T-cell (primary cell): ENCODE measurements at places on chromosomes 6 and 20.
A peak's percentile ranks its signal among the peaks of the same experiment; 100 is the strongest.

- H3K4me3 ChIP-seq, result no peak overlapping the region
- DNase-seq, result no peak
- no peaks in the 10 kb centered on the region for H3K4me1 ChIP-seq
- no peaks in the 10 kb centered on the region for H3K27me3 ChIP-seq
These were observed 80.1 kb downstream of the GMDS start for GRCh38 chr6:2165286-2165685.

- H3K4me1 ChIP-seq, result no peaks in the 10 kb centered on the region
- H3K4me3 ChIP-seq, result no peak overlapping the region
- H3K27ac ChIP-seq, result no peak overlapping the region
- H3K27me3 ChIP-seq, result no peaks in the 10 kb centered on the region
- DNase-seq, result no peak
- H3K36me3 ChIP-seq, result no peaks in the 10 kb centered on the region
These were observed 95.4 kb upstream of the DEFB112 start for GRCh38 chr6:50145125-50145524.

- H3K4me1 ChIP-seq, result peaks cover 16% of the 10 kb centered on the region
- no peaks in the 10 kb centered on the region for H3K36me3 ChIP-seq
- DNase-seq, result no peak
- no peak overlapping the region for H3K4me3 ChIP-seq
- H3K27me3 ChIP-seq, result no peaks in the 10 kb centered on the region
- H3K27ac ChIP-seq, result no peak overlapping the region
These were observed 296.2 kb downstream of the NRN1 start for GRCh38 chr6:5710516-5710915.

DNA sequence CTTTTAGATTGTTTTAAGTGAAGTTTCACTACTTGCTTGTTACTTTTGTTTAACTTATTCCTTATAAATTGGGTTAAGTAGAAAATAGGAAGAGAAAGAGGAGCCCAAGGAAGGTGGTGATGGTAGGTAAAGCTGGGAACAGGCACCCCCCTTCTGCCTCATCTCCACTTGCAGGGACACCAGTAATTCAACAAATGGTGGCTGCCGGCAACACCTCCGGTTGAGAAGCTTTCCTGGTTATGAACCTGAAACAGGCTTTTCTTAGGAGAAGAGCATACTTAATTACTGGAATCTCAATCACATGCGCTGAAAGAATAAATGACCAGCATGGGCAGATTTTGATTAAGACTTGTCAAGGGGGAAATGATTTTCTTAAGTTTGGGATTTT lies 158.9 kb upstream of the ZNF217 start:
- DNase-seq, result no peak
- H3K27ac ChIP-seq, result peak overlapping the region; percentile 87
- H3K36me3 ChIP-seq, result no peaks in the 10 kb centered on the region

GRCh38 chr6:166900130-166900708 lies 56.1 kb downstream of the RNASET2 start:
- no peaks in the 10 kb centered on the region for H3K36me3 ChIP-seq
- no peak overlapping the region for H3K27ac ChIP-seq
- no peaks in the 10 kb centered on the region for H3K4me1 ChIP-seq
- DNase-seq, result no peak
- H3K4me3 ChIP-seq, result no peak overlapping the region
- H3K27me3 ChIP-seq, result no peaks in the 10 kb centered on the region

GRCh38 chr6:41021832-41022231 lies 17.2 kb downstream of the UNC5CL start:
- H3K36me3 ChIP-seq, result no peaks in the 10 kb centered on the region
- peaks cover 4% of the 10 kb centered on the region for H3K27me3 ChIP-seq
- no peaks in the 10 kb centered on the region for H3K4me1 ChIP-seq
- no peak overlapping the region for H3K4me3 ChIP-seq
- no peak overlapping the region for H3K27ac ChIP-seq
